Activated T-cell treated with anti-CD3 and anti-CD28 coated beads for 4 hours (primary cell): ENCODE measurements at places on chromosomes 4 and X.

DNA sequence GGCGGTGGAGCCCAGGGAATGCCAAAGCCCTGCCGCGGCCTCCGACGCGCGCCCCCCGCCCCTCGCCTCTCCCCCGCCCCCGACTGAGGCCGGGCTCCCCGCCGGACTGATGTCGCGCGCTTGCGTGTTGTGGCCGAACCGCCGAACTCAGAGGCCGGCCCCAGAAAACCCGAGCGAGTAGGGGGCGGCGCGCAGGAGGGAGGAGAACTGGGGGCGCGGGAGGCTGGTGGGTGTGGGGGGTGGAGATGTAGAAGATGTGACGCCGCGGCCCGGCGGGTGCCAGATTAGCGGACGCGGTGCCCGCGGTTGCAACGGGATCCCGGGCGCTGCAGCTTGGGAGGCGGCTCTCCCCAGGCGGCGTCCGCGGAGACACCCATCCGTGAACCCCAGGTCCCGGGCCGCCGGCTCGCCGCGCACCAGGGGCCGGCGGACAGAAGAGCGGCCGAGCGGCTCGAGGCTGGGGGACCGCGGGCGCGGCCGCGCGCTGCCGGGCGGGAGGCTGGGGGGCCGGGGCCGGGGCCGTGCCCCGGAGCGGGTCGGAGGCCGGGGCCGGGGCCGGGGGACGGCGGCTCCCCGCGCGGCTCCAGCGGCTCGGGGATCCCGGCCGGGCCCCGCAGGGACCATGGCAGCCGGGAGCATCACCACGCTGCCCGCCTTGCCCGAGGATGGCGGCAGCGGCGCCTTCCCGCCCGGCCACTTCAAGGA, at the start of gene FGF2:
TSS of gene FGF2 (plus strand) at position 279 of the 705 bp plus-strand sequence. CDS start at position 623, 344 bp downstream.
- no peak for DNase-seq

DNA sequence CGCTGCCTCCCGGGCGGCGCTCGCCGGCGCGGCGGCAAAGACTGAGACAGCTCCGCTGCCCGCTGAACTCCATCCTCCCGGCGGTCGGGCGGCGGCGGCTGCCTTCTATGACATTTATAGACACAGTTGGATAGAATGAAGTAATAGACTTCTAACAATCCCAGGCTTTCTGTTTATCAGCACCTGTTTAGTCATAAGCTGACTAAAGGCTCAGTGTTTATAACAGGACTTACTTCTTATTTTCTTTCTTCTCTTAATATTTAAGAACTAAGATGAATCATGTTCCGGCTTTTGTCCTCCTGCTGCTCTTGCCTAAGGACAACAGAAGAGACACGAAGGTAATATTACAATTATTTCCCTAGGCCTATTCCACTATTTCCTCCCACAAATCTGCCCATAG, 3.9 kb downstream of the ARL13A start:
- DNase-seq = no peak

- no peak for DNase-seq
These were observed 241.4 kb upstream of the PGRMC2 start for GRCh38 chr4:128528793-128529553.

DNA sequence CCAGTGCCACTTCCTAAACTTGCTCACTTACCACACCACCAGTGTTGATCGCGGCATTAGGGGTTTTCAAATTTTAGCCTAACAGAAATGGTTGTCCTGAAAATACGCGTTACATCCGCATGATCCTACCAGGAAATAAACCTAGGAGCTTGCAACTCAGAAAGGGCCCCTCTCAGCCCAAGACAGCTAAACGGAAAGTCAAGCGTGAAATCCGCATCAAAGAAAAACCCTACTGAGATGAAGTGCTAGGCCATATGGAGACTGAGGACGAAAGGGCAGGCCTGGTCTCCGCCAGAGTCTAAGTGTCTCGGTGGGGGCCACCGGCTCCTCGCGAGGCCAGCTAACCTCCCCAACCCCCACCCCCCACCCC, 626 bp downstream of the YTHDC1 start:
- DNase-seq = no peak

DNA sequence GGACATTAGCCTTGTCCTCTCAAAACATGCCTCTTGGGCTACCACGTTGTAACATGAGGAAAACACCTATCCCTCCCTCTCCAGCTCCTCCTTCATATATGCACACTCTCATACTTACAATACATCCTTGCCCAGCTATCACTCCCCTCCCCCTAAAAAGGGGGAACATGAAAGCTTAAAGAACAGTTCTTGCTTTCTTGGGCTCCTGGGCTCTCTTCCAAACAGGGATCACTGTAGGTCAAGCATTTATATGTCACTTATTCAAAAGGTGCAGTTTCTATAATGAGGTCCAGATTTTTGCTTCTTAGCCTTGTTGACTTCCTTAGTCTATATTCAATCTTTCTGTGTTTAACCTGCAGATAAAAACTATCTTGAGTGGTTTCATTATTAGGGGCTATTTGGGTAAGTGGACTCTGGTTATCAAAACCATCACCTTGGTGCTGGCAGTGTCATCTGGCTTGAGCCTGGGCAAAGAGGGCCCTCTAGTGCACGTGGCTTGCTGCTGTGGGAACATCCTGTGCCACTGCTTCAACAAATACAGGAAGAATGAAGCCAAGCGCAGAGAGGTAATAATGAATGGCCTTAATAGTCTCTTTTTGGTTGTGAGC, 119.4 kb downstream of the AKAP4 start:
- no peak for DNase-seq

DNA sequence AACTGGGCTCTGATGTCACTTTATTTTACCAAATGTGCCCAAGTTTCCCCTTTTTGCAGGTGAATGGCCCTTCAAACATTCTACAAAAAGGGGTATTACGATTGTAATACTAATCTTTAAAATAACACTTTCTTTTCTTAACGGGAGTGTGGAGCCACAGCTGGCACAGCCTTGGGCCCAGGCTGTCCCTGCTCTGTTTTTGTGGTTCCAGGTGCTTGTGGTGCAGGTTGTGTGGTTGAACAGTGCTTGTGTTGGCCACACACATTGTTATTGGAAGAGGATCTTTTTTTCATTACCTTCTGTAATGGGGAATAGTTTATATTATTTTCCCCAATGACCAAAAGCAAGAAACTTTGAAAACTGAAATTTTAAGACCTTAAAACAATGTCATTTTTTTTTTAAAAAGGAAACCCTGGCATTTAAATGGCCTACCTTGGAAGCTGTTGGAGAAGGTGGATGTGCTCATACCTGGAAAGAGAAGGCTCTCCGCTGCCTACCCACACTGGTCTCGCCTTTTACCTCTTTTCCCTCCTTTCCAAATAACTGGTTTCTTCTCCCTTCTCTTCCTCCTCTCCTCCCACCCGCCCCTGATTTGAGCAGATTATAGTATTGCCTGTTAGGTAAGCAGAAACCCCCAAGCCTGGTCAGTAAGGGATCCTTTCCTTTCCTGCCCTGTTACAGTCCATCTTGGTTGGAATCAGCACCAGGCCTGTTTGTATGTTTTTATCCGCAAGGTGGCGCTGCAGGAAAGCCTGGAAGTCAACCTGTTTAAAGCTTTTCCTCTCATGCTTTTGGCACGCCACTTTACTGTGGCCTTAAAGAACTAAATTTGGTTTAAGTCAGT, 28.6 kb downstream of the HADH start:
- peak; percentile 89 for DNase-seq

GRCh38 chr4:140720387-140721304, 35.5 kb downstream of the TBC1D9 start:
- no peak for DNase-seq

GRCh38 chr4:171025343-171025742, 787.9 kb upstream of the GALNTL6 start:
- DNase-seq = no peak

GRCh38 chr4:76105652-76106051, 31.1 kb downstream of the ART3 start:
- DNase-seq = no peak

GRCh38 chr4:113336556-113336955, 287.1 kb downstream of the ANK2 start:
- DNase-seq = no peak

- no peak for DNase-seq
These were observed 79.8 kb downstream of the LCORL start for GRCh38 chr4:17941731-17942130.

DNA sequence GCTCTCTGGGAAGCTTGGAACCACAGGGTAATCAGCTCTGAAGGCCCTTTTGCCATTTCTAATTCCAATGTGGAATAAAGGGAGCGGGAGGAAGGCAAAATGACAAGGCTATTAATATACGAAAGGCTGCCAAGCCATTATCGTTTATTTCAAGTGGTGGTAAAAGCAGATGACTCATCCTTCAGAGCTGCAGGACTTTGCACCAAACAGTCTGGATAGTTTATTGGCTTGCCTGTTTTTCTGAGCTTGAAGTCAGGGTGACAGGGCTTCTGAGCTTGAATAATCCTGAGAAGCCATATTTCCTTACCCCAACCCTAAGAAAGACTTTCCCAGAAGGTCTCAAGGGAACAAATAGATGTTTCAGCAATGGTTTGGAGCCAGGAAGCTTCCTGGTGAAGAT, 7.7 kb upstream of the GABRE start:
- no peak for DNase-seq

GRCh38 chrX:147570483-147570882, 341.2 kb upstream of the FMR1 start:
- no peak for DNase-seq
